ENCODE measurements at places on chromosomes 13 and 19.

DNA sequence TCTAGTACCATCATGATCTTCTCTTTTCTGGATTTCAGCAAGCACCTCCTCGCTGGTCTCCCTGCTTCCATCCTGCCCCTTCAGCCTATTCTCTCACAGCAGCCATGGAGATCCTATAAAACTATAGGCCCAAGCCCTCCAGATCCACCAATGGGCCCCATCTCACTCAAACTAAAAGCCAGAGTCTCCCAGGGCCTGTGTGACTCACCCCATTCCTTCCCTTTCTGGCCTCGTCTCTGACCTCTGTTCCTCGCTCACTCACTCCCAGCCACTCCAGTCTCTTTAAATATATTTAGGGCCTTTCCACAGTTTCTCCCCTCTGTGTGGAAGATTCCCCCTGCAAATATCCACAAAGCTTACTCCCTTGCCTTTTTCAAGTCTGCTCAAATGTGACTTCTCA lies 89.7 kb downstream of the HSPH1 start:
- peak; percentile 19 for DNase-seq

GRCh38 chr19:33683881-33684537 lies 62.3 kb downstream of the CHST8 start:
- DNase-seq = no peak

GRCh38 chr13:22738357-22738756 lies 442.4 kb upstream of the SGCG start:
- DNase-seq = no peak

- no peak for DNase-seq
Observed at GRCh38 chr13:53237696-53238095, 209.1 kb downstream of the OLFM4 start.

DNA sequence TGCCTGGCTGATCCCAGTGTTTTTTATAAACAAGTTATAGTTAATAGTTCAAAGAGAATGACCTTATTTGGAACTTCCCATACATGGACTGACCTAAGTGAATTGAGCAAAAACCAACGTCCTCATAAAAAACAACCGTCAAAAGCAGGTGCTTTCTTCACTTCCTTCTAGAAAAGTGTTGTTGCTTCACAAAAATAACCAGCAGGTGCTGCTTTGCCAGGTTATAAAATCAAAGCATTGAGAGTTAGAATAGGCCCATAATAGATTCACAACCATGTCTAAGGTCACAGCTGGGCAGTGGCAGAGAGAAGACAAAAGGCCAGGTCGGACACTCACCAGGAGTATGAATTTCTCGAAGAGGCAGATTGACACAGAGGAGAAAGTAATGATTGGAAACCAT lies 9.5 kb downstream of the RUBCNL start:
- DNase-seq = no peak

DNA sequence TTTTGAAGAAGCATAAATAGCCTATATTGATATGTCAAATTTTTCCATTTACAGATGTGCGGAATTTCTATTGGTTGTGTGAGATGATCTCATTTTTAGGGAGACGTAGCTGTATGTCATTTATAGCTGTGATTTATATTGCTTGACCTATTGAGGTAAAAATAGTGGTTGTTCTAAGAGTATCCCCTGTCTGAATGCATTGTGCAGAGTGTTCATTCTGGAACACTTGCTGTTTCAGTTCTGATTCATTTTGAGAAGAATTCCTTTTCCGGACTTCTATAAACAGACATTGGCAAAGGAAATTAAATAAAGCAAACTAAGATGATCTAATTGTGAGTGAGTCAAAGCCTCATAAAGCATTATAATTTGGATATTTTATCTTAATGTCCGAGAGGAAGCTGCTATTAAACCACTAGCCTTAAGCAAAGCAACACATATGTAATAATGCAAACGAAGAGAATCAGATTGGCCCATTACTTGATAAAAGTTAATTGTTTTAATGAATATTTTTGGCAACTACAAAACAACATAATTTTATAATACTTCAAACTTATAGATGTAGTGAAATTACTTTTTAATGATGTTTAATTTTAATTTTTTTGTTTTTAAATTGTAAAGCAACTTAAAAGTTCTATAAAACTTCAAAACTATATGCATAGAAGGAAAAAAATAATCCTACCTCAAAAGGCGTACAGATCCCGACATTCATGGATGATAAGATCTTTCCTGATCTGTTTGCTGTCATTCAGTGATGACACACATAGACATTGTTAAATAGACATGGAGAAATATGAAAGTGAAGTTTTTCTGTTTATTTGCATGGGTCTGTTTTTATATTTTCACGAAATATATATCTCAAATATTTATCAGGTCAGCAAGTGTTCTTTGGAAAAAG lies 942.6 kb upstream of the SLC10A2 start:
- DNase-seq = no peak
